Iris pigment epithelial cell (primary cell): ENCODE measurements at places on chromosomes 7 and 10.
A peak's percentile ranks its signal among the peaks of the same experiment; 100 is the strongest.

DNA sequence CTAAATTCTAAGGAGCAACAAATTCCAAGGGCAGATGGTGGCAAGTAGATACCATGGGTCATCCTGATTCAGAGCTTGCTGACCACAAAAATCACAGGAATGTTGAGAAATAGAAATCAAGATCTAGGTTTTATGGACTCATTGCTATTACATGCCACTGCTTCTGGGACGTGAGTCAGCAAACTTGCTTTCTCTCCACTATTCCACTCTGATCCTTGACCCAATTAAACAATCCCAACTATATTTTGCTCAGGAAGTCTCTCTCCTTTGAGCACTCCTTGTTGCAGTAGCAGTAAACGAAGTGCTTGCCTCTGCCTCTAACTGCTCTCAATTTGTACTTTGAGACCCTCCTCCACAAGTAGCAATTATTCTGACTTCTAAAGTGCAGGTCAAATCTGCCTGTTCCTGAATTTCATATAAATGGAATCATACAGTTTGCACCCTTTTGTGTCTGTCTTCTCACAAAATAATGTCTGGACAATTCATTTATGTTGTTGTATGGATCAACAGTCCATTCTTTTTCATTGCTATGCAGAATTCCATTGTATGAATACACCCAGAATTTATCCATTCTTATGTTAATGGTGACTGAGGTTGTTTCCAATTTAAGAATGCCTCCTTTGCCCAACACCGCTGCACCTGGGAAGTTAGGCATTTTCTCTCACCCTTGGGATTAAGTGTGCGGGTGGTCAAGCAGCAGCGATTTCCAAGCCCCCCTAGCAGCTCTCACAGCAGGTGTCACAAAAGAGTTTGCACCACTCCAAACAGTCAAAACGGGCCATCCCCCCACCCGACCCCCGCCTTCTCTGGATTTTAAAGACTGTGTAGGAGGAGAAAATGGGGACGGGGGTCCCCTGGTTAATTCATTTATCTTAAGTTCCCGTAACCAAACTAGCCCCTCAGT lies 35.9 kb downstream of the ACSM6 start:
- DNase-seq: peak; percentile 97

GRCh38 chr7:38704751-38705150 lies 73.6 kb upstream of the AMPH start:
- DNase-seq: peak; percentile 9

- DNase-seq: peak; percentile 69
Observed at GRCh38 chr7:93150200-93150835, 2.1 kb upstream of the SAMD9L start.

- no peak for DNase-seq
Observed at GRCh38 chr10:102769375-102770107, 25.8 kb downstream of the WBP1L start.

DNA sequence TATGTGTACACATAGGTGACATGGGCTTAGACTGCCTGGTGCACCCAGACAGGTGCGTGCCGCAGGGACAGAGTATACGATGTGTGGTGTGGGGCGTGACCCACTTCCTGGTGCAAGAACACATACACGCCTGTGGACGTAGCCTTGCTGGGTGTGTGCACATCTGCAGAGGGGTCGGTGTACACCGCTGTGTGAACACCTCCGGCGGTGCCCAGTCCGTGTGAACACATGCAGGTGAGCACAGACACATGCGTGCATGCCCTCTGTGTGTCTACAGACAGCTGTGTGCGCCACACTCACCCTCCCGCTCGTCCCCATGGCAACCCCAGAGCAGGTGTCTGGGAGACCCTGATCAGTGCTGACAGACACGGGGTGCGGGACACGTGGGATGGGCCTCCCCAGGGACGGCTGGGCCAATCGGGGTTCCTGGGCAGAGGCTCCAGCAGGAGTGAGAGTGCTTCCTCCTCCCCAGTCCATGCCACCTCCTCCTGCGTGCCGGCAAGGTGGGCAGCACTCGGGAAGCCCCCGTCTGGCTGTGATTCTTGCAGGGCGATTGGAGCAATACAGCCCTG lies 23.4 kb downstream of the ELFN1 start:
- no peak for DNase-seq

- DNase-seq: no peak
Observed at GRCh38 chr10:86666538-86666937, 1.8 kb upstream of the LDB3 start.

GRCh38 chr10:46311501-46311951 lies 24.7 kb downstream of the ANTXRL start:
- DNase-seq: no peak

- no peak for DNase-seq
Observed at GRCh38 chr7:44062180-44062902, 3.0 kb downstream of the PGAM2 start.
